ENCODE measurements at places on chromosomes 1 and 21.

DNA sequence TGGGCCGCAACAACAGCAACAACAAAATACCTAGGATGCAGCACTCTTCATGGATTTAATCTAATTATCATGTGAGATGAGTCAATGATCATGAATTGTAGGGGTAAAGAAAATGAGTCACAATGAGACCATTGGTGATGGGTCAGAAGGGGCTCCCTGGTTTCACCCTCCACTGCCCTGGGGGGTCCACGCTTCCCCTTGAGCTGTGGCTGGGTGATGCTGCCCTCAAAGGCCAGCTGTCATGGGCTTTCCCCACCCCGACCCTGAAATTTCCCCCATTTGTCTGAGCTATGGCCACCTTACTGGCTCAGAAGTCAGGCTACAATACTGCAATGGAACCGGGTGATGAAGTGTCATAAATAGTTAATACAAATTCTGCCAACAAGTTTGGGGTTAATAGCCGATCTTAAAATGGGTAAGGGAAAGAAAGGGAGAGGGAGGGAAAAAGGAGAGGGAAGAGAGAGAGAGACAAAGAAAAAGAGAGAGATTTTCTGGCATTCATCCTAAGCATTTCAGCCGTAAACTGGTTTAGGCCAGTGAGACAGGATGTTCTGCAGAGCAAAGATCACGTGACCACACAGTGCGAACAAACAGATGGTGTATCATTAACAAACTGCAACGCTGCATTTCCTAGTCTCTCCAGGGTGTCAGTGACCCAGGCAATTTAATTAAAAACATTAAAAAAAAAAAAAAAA, 143.4 kb upstream of the ERRFI1 start:
- DNase-seq, result no peak

GRCh38 chr21:30227128-30227527, 11.2 kb upstream of the CLDN8 start:
- DNase-seq, result no peak

DNA sequence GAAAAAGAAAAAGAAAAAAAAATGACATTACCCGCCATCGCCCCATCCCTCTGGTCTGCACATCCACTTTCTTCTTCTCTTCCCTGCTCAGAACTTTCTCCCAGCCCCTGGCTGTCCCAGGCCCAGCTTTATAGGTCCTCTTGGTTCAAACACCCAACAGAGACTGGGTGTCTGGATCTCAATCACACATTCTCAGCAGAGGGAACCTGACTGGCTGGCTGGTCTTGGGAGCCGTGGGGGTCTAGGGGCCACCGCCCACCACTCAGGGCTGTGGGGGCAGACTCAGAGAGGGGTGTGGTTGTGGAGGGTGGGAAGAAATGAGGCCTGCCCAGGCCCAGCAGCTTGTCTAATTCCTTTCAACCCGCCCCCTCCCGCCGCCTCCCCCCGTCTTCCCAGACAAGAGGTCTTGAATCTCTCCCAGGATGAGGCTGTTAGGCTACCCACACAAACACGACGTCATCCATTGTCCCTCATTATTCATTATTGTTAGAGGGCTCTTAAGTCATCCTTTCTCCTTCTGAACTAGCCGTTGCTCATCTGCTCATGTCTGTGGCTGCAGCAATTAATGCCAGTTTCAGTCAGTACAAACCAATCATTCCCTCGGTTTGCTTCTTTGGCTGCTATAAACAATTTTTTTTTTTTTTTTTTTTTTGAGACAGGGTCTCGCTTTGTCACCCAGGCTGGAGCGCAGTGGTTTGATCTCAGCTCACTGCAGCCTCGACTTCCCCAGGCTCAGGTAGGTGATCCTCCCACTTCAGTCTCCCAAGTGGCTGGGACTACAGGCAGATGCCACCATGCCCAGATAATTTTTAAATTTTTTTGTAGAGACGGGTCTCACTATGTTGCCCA, 40.6 kb upstream of the CLIC4 start:
- DNase-seq, result no peak

- no peak for DNase-seq
Observed at GRCh38 chr1:227919906-227920305, 27.8 kb downstream of the WNT9A start.

DNA sequence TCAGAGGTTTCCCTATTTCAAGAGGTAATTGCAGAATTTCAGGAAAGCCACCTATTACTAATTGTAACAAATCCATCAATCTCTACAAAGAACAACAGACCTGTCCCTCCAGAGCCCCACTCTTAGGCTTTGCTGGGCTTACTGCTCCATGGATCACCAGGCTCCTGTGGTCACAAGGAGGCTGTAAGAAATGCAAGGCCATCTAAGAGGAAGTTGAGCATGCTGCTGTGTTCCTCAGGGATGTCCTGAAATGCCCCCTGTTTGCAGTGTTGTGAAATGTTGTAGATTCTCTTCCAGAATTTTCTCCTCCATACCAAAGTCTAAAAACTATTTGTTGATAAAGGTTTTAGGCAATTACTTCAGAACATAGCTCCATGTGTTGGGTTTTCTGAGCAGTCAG, 24.4 kb upstream of the DUSP23 start:
- no peak for DNase-seq

GRCh38 chr1:161307230-161307768, 2.5 kb downstream of the MPZ start:
- no peak for DNase-seq

DNA sequence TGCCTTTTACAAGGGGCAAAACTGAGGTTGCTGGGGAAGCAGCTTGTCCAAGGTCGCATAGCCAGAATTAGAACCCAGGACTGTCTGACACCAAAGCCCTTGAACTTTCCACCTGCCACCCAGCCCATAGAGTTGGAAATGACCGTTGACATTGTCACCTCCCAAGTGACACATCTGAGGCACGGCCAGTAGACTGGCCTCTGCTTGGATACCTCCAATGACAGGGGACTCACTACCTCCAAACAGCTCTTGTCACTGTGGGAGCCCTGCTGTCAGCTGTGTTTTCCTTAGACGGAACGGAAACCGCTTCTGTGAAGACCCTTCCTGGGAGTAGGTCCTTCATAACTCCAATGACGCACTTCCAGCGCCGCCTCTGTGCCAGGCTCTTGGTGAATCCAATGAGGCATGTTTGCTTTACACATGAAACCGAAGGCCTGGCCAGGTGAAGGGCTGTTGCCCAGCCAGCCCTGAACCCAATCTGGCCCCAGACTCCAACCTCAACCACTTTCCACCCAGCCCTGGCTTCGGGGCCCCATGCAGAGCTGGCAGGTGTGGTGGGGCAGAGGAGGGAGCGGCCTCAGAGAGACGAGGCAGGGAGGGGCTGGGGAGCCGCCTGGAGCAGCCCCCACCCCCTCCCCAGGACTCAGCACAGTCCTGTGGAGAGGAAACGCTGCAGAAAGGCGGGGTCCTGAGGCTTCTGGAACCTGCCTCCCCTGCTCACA, 109.2 kb upstream of the IFFO2 start:
- DNase-seq, result no peak

DNA sequence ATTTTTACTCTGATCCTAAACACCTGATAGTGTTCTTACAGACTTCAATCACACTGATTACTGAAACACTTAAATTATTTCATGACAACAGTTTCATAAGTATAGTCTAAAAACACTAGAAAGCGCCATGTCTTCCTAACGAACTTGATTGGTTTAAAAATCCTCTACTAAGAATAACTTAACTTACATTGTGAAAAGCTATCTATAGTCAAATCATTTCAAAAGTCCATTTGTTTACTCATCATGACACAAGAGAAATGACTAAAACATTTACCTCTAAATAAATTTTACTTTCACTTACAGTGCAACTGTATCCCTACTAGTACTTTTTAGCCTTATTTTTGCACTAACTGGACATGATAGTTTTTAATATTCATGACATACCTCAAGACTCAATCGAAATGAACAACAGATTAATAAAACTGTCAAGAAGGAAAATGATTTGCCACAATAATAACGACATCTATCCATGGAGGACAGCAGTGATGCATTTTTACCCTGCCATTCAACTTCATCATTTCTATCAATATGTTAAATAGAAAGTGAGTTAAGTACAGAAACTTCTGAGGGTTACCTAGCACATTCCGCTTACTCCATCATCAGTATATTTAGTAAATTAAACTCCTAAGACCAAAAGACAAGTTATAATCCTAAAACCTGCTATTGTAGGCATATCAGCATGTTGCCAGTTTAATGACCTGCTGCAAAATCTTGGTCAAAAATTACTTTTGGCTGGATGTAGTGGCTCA, 38.4 kb downstream of the AHCTF1 start:
- no peak for DNase-seq

DNA sequence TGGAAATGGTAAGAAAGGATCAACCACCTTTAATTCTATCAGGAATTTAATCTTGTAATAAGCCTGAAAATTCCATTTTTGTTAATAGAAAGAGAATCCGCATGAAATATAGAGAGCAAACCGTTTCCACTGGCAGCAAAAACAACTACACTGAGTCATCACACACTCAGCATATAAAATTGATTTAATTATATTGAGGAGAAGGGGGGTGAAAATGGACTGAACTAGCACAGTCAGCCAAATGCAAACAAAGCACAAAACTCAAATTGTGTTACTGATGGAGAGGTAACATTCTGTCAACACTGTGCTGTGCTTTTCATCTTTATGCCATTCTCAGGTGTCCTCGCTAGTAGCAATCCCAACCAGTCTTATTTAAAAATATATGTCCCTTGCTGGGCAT, 1583.9 kb downstream of the MRPL39 start:
- DNase-seq, result no peak

DNA sequence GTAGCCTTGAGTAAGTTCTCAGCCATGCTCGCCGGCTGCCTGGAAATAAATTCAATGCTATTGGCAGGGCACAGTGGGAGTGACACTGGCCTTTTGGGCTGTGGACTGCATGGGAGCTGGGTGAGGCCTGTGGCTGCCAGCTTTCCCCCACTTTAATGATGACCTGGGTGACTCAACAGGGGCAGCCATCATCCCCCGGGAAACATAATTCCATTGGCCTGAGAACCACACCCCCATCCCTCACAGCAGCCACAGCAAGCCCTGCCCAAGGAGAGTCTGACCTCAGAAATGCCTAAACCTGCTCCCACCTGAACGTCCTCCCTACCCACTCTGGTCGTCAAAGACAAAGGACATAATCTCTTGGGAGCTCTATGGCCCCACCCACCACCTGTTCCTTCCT, 384.0 kb downstream of the LTN1 start:
- no peak for DNase-seq

- DNase-seq, result no peak
Observed at GRCh38 chr1:231872461-231872910, 245.9 kb downstream of the DISC1 start.

All from stimulated activated CD4-positive, alpha-beta T cell treated with anti-CD3 and anti-CD28 coated beads, Interleukin-2, amount 100 ng/mL, for 24 hours (primary cell).